ENCODE measurements at places on chromosomes 2 and 18. TPM values are rescaled to one million over a fixed set of nuclear protein-coding genes. Genes with fewer than 3 reads are reported as not detected.

Gene ORMDL1
- total RNA-seq = 50.3 TPM

Gene UGT1A8
- total RNA-seq = not detected

Gene FOXD4L1
- not detected for total RNA-seq

Gene SP140L
- total RNA-seq = 6.2 TPM

Data from epithelial cell of umbilical artery (primary cell).